ENCODE measurements at places on chromosomes 4 and X.

- DNase-seq, result no peak
These were observed 109.3 kb upstream of the DGKK start for GRCh38 chrX:50579955-50580354.

GRCh38 chr4:113525521-113525920 is 236.0 kb downstream of the CAMK2D start:
- no peak for DNase-seq

DNA sequence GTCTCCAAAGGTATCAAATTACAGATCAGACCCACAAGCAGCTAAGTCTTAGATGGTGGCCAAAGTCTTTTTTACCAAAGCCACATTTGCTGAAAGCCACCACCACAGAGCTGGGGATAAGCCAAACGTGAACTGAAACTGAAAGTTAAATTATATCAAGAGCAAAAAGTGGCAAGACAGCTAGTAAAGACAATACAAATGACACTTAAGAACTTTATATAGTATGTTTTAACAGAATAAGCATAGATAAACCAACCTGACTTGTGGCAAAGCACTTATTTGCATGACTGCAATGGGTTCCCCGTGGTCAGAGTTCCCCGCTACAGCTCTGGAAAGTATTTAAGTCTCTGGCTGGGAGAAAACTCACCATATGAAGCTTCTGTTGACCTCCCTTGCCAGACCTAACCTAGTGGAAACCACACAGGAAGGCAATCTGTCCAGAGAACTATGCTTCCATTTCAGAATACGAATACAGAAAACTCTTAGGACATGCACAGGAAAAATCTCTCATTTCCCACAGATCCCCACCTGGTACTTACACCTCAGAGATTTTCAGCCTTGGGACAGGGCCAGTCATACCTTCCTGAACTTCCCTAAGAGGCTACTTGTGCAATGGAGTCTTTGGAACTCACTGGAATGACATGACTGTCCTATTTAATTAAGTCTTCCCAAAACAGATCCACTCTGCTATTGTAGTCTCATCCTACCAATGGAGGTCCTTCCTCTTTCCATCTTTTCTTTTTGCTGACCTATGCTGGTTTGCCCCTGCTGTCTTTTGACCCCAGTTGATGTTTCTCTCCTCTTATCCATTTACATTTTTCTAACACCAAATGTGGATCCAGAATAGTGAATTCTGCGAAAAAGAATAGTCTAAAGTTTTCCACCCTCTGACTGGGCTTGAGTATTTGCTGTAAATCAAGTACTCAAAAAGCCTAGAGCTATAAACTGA is 225.1 kb downstream of the NR3C2 start:
- no peak for DNase-seq

DNA sequence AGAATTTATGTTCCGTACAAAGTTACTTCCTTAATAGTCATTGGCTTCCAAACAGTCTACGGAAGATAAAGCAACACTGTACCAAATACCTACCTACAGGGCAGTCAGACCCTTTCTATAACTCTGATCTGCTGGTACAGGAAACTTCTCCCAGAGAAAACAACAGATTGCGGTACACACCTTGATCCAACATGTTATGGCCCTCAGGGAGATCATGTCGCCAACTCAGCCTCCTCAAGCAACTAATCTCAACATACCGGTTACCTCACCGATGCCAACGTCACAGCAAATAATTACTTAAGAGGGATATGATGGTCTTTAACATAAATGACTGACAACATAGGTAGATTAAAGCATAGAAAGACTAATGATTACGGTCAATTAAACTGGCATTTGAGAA is 70.4 kb downstream of the RFC1 start:
- DNase-seq, result no peak

DNA sequence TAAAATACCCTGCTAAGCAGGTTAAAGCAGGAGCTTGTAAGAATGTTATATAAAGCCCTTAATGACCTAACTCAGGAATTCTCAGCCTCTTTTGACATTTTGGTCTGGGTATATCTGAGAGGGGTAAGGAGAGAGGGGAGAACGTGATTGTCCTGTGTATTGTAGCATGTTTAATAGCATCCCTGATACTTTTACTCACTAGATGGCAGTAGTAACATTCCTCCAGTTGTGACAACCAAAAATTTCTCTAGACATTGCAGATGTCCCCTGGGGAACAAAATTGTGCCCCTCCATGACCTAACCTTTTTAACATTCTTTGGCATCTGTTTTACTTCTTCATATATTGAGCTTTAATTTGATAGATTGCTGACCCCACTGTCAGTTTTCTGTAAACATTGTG is 17.9 kb downstream of the SMARCA5 start:
- DNase-seq, result no peak

- DNase-seq, result no peak
These were observed 87.1 kb downstream of the AMELX start for GRCh38 chrX:11380187-11380844.

DNA sequence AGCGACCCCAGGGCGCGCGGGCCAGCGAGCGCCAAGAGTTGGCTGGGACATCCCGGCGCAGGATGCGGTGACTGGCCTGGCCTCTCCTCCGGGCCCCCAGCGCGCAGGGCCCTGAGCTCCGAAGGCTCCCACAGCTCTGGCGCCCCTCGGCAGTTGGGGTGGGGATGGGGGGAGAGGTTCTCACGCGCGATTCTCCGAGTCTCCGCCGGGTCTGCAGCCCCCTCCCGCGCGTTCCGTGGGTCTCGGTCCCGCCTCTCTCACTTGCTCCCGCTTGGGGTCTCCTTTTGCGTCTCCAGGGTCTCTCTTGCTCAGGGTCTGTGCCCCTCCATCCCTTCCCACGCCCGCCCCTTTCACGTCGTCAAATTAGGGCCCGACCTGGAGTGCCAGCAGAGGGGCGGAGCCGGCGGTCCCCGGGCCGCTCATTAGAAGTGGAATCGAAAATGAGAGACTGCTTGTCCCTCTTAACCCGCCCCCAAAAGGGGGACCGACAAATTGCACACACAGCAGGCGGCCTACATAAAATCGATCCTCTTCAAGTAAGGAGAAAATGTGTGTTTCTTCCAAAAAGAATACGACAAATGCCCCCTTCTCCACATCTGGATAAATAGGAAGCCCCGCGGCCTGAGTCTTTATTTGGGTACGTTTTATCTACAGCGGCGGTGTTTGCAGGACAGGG is 877 bp upstream of the NKX1-1 start:
- no peak for DNase-seq

DNA sequence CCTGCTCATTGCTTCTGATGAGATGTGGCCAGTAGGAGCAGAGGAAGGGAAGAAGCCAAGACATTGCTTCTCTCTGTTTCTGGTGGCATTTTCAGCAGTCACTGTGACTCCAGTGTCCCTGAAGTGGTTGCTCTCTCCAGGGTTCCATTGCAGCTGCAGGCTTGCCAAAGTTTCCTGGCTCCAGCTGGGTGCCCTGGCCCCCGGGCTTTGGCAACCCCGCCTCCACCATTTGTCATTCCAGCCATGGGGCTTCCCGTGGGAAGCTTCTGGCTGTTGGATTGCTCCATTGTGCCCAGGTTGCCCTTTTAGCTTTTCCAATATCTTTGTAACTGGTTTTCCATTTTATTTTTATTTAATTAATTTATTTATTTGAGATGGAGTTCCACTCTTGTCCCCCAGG is 12.7 kb downstream of the FGFBP1 start:
- DNase-seq, result no peak

GRCh38 chr4:98446499-98447375 is 185.6 kb downstream of the RAP1GDS1 start:
- no peak for DNase-seq

- DNase-seq, result no peak
These were observed 789.2 kb downstream of the KLHL13 start for GRCh38 chrX:117327373-117327772.

GRCh38 chr4:130306566-130306965 is 1210.6 kb downstream of the C4orf33 start:
- no peak for DNase-seq

DNA sequence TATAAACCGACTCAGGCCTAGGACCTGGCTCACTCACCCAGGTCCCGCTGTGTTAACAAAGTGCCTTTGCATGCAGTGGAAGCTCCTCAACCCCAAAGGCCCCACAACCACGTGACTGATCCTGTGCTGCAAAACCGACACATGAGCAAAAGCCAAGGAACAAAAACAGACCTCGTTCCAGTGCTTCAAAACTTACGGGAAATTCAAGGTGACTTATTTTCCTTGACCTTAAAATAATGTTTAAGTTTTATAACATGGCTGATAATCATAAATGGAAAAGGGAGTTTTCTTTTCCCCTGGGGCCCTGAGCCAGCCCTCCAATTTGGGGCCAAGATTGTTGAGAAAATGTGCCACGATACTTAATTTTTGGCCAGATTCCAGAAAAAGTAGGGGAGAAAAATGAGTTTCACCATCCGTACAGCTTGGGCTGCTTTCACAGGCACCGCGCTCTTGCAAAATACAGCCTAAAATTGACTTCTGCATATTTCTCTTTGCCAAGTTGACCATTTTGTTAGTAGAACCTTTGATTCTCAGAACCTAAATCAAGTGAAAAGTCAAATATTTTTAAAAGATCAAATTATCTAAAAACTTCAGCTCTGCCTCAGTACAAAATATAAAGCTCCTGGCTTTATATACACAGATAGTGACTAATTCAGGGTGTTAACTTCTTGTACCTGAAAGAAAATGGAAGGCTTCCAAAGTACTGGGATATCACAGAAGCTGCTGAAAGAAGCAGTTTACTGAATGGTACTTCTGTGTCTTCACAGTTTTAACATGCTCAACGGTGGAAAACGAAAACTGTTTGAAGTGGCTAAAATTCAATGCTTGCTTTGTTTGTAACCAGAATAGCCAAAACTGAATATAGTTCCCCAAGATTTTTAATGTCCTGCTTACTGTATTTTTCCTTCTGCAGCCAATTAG is 93.8 kb downstream of the APBB2 start:
- DNase-seq, result no peak

DNA sequence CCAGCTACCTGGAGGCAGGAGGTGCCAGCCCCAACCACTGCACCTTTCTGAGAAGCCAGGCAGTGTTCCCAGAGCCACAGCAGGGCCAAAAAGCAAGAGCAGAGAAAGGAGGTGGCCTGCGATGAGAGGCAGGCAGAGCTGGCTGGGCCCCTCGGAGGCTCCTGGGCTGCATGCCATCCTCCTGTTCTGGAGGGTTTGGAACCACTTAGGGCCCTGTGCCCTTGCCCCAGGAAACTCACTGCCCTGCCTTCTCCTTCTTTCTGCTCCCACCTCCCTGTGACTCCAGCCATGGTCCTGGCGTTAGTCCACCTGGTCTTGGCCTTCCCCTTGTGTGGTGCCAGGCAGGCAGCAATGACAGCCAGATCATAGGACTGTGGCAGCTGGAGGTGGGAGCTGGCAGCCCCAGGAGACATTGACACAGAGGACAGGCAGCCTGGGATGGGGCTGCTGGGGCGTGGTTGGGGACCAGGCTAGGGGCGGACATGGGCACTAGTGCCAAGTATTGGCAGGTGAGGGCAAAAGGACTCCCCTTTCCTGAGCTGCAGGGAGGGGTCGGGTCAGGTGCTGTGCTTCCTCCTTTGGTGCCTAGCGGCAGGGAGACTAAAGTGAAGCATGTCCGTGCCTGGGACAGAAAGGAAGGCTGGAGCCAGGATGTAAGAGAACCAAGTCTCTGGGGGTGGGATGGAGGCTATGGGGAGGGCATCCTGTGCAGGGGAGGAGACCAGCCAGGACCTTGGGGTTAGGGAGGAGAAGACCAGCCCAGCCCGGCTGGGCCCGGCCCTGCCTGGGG is 1.4 kb downstream of the APLN start:
- no peak for DNase-seq

DNA sequence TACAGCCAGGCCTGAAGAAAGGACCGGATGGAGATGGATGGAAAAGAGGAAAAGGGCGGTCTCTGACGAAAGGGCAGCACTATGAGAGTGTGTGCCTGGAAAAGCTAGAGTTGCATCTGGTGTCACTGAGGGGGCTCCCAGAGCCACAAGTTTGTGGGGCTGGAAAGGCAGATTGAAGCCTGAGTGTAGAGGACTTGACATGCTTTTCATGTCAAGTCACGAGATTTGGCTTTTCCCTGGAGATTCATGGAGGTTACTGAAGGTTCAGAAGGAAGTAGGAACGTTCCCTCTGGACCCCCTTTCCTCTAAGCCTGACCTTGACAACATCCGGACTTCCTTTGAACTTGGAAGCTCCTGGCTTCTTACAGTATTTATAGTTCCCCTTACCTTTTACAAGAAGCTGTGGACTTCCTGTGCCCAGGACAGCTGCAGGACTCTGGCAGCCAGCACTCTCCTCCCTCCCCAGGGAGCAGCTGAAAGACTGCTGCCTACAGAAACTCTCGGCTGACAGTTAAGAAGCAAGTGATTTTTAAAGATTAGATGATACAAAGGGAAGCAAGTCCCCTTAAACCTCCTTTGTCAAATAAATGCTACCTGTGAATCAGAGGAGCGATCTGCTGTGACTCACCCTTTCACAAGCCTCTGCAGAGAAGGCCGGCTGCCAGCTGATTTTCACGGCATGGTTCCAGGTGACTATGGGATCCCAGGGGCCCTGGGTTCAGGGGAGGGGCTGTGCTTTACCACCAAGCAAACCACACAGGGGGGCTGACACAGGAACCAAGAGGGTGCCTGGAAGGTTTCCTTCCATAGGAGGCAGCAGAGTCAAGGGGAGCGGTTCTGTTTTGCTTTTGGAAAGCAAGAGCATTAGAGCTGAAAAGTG is 72.9 kb upstream of the STIM2 start:
- no peak for DNase-seq

GRCh38 chr4:4578981-4579380 is 37.1 kb upstream of the STX18 start:
- DNase-seq, result no peak

DNA sequence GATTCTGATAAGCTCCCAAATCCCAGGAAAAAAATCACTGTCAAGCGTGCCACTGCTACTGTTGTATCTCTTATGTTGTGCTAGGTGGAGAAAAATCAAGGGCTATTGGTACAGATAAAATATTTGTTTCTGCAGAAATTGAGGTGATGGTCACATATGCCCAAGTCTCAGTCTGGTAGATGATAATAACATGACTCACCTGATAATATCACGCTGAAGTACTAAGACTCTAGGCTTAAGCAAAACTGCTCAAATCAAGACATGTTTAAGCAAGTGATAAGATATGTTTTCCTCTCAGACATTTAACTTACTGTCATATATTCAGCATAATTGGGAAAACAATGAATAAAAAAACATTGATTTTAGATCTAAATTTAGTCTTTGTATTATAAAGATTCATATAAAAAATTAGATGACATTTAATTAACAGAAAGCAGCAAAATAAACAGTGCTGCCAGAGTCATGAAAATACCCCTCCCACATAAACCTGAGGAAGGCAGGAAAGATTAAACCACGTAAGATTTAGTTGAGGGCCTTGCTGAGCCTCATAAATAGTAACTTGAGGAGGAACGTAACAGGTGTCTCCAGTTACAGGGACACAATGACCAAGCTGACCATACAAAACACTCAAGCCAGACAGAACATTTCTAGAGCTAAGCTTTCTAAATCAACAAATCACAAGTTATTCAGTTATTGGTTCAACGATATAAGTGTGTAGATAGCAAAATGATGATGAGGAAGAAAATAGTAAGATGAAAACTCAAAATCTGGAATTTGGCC is 143.5 kb downstream of the CHM start:
- DNase-seq, result no peak

DNA sequence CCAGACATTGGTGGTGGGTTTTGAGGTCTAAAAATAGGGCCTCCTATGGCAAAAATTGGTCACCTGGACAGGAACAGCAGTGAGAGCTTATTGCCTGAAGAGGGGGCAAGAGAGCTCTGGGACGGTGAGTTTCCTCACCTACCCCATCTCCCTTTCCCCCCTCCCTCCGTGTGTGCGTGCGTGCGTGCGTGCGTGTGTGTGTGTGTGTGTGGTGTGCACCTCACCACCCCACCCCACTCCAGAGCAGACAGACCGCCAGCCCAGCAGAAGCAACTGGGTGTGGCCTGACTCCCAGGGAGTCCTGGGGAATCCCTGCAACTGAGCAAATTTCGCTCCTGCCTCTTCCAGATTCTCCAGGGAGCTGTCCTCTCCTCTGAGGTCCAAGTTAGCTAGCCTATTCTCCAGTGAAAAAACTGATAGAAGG is 44.7 kb downstream of the PRPS1 start:
- no peak for DNase-seq
